ENCODE measurements at places on chromosomes 5 and 9.

- no peak for DNase-seq
Measured at GRCh38 chr9:125739436-125739835, 7.7 kb upstream of the PBX3 start.

DNA sequence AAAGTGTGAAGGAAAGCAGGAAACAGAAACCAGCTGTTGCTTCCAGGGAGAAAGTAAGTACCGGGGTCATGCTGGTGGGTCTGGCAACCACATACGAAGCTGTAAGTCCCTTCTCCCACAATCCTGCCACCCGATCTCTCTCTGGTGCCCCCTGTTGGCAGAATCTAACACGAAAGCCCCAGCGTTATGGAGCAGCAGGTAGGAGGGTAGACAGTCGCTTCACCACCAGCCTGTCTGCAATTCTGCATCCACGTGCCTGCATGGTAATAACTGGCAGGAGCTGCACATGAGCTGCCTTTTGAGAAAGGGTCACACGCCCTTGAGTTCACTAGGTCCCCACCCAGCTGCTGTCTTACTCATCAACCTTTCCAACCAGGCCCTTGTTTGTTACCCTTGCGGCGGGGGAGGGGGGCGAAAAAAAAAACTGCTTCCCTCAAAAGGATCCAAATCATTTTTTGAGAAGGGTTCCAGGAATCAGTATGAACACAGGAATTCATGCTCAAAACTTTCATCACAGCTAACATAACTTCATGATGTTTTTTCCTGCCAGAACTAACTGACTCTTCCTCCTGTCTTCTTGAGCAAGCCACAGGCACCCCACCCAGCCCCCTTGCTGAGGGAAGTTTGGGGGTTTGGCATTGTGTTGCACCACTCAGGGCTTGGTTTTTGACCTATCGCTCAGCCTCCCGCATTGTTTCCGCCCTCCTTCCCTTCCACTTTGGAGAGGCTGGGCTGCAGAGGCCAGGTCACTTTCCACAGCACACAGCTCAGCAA, 19.6 kb upstream of the TMEM252 start:
- DNase-seq, result peak; percentile 27

DNA sequence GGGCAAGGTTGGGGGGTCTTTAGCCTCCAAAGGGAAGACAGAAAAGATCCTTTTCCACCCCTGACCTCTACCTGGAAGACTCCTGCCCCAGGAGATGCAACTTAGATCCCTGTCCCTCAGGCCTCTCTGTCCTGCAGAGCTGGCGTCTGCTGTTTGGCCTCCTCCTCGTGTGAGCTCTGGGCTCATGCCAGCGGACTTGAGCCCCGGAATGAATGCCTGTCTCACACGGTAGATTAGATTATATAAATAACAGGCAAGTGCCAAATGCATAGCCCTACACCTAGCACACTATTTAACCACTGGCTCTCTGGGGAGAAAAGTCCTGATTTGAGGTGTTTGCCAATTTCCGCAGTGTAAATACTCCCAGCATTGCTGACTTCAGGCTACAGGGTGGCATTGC, 1.4 kb upstream of the WNK2 start:
- DNase-seq, result no peak

DNA sequence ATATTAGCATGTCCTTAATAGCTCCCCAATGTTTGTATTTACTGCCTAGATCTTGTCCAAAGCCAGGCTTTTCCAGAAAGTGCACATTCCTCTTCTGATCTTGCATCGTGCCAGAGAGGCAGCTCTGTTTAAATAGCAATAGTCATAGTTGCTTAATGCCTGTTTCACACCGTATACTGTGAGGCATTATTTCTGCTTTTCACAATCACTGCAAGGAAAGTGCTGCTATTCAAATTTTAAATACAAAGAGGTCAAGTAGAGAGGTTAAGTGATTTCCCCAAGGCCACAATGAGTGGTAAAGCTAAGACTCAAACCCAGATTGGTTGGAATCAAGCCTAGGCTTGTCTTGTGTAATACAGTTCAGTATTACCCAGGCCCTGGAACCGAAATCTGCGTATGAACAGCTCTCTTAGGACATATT, 153.6 kb downstream of the SNX18 start:
- no peak for DNase-seq

- no peak for DNase-seq
Measured at GRCh38 chr5:114391321-114391720, 29.5 kb downstream of the KCNN2 start.
